ENCODE measurements at places on chromosomes 3 and 15.

DNA sequence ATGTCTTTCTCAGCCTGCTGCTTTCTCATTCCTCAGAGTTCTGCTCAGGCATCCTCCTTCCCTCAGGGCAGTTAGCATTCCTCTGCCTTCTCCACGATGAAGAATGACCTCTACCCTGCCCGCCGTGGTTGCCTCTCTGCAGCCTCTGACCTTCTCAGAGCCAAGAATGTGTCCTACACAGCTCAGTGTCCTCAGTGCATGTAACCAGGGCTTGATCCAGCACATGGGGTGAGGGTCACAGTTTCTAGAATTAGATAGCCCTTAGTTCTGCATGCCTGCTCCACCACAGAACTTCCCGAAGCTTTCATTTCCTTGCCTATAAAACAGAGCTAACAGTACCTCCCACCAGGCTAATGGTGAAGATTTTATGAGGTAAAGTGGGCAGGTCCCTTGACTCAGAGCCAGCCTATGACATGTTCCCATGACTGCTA lies 182.1 kb downstream of the CLSTN2 start:
- no peak for DNase-seq

GRCh38 chr3:23747841-23748240 lies 57.9 kb upstream of the UBE2E1 start:
- DNase-seq: no peak

DNA sequence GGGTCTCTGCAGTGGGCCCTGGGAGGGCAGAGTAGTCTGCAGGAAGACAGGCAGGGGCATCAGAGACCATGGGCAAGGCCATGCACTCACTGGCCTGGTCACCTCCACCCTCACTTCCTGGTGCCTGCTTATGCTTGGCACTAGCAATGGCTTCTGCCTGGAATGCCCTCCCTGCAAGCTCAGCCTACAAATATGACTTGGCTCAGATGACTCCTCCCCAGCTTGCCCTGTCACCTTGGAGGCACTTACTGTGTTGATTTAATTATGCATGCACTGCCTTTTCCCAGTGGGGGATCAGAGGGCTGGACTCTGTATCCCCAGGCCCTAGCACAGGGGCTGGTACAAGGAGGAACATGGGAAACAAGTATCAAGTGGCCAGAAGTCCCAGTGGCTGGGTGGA lies 7.8 kb downstream of the C3orf18 start:
- DNase-seq: no peak

GRCh38 chr3:142281474-142281873 lies 56.1 kb upstream of the GK5 start:
- DNase-seq: no peak

DNA sequence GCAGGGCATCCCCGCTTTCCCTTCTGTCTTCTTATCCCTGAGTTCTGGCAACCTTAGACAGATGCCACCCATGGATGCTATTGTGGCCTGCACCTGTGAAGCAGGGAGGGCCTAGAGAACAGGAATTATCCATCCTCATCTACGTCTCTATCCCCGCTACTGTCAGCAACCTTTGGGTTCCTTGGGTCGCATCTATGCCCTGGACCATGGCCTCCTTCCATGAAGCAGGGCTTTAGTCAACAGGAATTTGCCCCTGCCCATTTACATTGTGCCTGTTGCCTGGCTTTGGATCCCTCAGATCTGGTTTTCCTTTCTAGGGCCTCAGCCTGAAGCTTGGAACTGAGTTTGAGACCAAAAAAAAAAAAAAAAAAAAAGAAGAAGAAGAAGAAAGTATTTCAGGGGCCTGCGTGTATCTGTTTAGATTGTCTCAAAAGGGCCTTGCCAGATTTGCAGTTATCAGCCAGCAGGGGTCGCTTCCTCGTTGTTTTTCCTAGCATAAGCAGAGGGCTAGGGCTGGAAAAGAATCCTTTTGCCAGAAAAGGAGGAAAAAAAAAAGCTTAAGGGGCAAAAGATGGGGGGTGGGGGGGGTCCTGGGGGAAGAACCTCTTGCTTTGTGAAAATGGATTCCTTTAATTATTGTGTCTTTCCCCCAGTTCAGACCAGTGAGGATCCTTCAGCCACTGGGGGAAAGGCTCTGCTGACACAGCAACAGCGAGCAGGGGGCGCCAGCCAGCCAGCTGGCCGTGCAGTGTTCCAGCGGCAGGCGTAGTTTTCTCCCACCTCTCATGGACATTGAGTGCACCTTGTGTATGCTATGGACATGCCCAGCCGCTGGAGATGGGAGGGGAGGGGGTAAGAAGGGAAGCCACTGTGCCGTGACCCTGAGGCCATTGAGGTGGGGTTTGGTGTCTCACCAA lies 65.7 kb upstream of the ALDH1L1 start:
- peak; percentile 30 for DNase-seq
